ENCODE measurements at places on chromosomes 6 and 20.

GRCh38 chr20:15375836-15376235 is 1038.4 kb upstream of the FLRT3 start:
- DNase-seq: no peak

GRCh38 chr6:2792330-2793110 is 27.3 kb downstream of the WRNIP1 start:
- peak; percentile 72 for DNase-seq

DNA sequence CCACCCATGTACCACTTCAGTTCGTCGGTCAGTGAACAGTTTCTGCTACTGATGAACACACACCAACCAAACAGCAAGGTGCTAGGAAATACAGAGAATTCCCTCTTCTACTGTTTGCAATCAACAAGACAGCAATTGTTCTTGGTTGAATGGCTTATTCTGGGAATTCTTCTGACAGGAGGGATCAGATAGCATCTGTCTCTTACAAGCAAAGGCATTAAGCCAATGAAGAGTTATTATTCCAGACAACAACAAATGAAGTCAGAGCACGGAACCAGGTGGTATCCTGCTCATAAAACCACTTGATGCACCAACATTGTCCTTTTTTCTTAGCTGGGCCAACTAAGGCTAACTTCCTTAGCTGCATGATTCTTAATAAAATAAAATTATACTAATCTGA is 37.8 kb downstream of the PTPRK start:
- no peak for DNase-seq

- DNase-seq: peak; percentile 56
Measured at GRCh38 chr6:155311086-155311485, 3.2 kb downstream of the TFB1M start.

DNA sequence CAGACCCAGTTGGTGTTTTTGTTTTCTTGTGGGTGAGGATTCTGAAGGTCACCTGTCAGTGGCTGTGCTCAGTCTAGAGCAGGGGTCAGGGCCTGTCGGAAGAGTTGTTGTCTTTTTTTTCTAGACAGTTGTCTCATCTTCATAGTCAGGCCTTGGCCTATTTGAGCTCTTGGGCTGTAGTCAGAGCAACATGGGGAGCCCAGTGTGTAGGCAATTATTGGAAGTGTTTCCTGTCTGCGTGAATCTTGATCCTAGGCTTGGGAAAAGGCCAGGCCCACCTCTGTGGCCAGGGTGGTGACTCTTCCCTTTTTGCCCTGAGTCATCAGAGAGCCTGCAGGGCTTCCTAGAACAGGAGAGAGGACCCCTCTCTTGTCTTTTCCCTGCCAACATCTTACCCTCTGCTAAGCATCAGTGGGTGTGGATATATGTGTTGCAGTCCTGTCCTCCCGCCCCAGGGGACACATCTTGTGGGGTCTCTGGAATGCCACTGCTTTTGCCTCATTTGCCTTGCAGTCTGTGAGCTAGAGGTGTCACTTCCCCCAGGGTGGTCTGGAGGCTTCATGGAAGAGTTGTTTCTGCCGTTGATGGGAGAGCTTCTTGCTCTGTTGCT is 11.4 kb downstream of the TJAP1 start:
- no peak for DNase-seq
